ENCODE measurements at places on chromosomes 4 and X.

- DNase-seq, result no peak
Observed at GRCh38 chr4:152999346-153000075, 63.4 kb downstream of the FHDC1 start.

GRCh38 chrX:108397627-108398391 is 40.4 kb downstream of the COL4A6 start:
- DNase-seq, result no peak

- no peak for DNase-seq
Observed at GRCh38 chrX:148466292-148466691, 34.1 kb upstream of the AFF2 start.

- DNase-seq, result no peak
Observed at GRCh38 chr4:6758728-6759127, 23.8 kb upstream of the KIAA0232 start.

- DNase-seq, result no peak
Observed at GRCh38 chr4:99403380-99404184, 31.6 kb downstream of the ADH7 start.

- DNase-seq, result no peak
Observed at GRCh38 chr4:8410641-8411271, 29.8 kb downstream of the ACOX3 start.

DNA sequence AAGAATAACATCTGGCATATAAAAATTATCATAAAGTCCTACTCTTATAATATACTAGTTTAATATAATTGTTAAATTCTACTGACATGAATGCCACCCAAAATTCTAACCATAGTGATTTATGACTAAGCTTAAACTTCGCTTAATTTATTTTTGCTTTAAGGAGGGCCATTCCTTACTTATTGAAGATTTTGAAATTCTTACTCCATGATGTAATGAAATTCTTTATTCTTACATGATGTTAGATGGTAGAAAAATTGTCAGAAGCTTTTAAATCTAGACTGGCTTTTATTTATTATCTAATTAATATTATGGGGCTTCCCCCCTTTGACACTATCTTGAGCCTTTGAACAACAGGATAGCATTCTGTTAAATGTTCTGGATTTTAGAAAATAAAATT is 19.5 kb upstream of the SUPT20HL2 start:
- no peak for DNase-seq

- DNase-seq, result no peak
Observed at GRCh38 chr4:123412091-123412505, 15.5 kb downstream of the SPRY1 start.

GRCh38 chrX:53223068-53223693 is 1.8 kb downstream of the KDM5C start:
- DNase-seq, result no peak

GRCh38 chr4:52643785-52644244 is 15.3 kb downstream of the USP46 start:
- DNase-seq, result no peak

GRCh38 chr4:2746891-2747695 is 9.0 kb downstream of the TNIP2 start:
- DNase-seq, result no peak

DNA sequence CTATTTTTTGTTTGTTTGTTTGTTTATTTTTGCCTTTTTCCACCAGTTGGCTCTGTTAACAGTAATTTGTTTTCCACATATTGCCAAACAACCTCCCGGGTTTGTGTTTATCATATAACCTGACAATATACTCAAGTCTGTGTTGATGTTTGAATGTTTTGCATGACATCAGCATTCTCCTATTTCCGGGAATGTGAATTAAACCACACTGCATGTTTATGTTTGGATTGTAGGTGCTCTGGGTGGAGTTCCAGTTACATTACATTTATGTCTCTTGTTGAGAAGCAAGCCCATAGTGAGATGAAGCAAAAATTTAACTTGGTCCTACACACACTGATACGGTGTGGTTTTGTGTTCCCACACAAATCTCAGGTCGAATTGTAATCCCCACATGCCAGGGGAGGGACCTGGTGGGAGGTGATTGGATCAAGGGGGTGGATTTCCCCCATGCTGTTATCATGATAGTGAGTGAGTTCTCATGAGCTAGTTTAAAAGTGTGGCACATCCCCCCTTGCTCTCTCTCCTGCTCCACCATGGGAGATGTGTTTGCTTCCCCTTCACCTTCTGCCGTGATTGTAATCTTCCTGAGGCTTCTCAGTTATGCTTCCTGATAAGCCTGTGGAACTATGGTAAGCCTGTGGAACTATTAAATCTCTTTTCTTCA is 54.4 kb upstream of the CLNK start:
- DNase-seq, result no peak

GRCh38 chrX:24561121-24561520 is 86.0 kb downstream of the PCYT1B start:
- DNase-seq, result no peak

- no peak for DNase-seq
Observed at GRCh38 chrX:136866337-136867095, 14.0 kb downstream of the RBMX start.

DNA sequence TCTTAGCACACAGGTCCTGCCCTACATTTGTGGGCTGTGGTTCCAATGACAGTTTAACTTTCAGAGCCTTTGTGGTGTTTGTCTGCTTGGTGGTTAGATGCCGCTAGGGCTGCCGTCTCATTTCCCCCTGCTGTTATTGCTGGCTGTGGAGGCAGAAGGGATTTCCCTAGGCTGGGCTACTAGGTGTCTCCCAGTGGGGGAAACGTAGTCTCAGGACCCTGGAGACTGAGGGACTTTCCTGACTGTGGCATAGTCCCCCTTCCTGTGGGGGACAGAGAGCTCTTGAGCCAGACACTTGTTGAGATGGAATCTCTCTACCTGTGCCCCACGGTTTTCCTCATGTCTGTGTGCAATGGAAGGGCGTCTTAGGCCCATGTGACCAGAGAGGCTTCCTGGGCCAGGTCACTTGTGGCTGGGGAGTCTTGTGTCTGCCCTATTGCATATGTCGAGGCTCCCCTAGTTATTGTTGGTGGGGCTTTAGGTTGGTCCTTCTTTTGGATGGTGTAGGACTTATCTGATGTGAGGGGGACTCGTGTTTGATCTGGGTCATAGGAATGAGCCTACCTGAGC is 68.2 kb downstream of the ARHGAP10 start:
- no peak for DNase-seq

GRCh38 chr4:185909972-185910371 is 98.0 kb upstream of the SORBS2 start:
- DNase-seq, result no peak

- no peak for DNase-seq
Observed at GRCh38 chr4:34422472-34423175, 1821.7 kb downstream of the ARAP2 start.

- no peak for DNase-seq
Observed at GRCh38 chr4:80732010-80732409, 298.5 kb upstream of the BMP3 start.

DNA sequence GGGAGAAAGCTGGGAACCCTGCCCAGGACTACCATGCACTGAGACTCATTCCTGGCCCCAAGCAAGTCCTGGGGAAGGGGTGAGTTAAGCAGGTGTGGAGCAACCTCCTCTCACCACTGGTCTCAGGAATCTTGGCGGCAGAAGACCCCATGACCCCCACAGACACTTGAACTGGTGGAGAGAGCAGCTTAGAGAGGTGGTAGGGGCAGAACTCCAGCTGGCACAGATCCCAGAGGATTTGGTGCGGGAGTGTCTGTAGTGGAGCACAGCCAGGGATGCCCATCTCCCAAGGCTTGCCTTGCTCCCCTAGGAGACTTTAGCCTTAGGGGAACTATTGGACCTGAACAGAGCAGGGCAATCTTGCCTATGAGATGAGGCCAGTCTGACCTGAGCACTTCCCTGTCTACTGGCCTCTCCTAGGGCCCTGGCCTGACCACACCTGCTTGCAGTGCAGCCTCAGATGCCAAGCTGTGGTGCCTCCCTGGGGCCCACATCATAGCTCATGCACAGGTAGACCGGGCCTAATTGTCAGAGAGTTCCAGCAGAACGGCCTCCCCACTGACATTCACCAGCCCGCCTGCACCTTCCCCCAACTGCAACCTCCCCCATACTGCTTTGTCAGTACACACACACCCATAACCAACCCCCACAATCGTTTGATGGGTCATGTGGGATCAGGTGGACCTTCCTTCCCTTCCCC is 78.0 kb downstream of the NAA11 start:
- DNase-seq, result no peak

DNA sequence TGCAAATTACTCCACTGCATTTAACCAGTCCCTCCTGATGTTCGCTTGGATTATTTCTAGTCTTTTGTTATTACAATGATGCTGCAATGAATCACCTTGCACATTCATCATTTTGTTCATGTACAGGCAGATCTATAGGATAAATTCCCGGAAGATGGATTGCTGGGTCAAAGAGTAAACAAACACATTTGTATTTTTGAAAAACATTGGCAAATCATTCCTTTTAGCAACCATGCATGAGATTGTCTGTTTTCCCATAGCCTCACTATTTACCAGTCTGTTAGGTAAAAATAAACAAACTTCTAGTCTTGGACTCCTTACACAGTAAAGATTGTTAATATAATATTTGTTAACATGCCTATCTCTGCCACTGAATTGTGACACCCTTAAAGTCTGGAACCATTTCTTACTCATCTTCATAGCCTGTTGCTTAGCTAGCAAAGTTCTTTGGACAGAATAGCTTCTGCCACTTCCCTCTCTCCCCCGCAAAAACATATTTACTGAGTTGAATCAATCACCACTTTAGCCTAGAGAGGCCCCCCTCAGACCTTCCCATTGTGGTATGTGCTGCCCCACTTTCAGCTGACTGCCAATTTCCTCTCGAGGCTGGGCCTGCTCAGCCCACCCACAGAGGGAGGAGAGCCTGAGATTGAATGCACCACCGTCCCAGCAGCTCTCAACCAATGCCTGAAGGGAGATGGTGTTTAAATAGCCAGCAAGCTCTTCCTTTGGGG is 108.4 kb upstream of the ATXN3L start:
- no peak for DNase-seq

DNA sequence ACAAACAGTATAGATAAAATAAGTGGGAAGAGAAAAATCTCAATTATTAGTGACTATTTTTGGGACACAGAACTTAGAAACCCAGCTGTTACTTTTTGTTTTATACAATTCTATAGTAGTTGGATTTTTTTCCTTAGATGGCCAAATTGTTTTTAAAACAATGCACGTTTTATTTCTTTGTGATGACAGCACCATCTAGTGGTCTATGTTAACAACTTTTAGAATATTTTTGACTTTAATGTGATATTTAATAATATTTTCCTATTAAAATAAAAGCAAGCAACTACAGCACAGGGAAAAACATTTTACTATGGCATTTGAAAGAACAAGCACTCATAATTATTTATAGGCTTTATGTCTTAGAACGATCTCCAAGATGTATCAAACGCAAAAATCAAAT is 5.6 kb upstream of the SMIM31 start:
- DNase-seq, result no peak

DNA sequence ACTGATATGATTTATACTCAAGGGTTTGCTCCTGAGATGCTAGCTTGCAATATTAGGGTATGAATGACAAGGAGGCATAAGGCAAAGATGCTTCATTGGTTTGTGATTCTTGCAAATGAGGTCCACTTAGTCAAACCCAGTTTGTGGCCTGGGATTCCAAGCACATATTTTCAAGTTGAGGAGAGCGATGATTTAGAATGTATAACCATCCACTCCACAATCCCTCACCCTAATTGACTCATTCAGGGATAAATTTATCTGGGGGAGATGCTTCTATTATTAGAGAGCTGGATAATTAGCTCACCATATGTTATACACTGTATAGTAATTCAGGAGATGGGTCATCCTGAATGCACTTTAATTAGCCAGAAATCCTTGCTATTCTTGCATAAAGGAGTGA is 118.3 kb upstream of the PUDP start:
- no peak for DNase-seq

- DNase-seq, result no peak
Observed at GRCh38 chr4:127055357-127055756, 577.4 kb upstream of the INTU start.

- DNase-seq, result no peak
Observed at GRCh38 chr4:178081176-178081575, 638.9 kb upstream of the AGA start.

- DNase-seq, result no peak
Observed at GRCh38 chr4:8114456-8115202, 44.0 kb downstream of the ABLIM2 start.

DNA sequence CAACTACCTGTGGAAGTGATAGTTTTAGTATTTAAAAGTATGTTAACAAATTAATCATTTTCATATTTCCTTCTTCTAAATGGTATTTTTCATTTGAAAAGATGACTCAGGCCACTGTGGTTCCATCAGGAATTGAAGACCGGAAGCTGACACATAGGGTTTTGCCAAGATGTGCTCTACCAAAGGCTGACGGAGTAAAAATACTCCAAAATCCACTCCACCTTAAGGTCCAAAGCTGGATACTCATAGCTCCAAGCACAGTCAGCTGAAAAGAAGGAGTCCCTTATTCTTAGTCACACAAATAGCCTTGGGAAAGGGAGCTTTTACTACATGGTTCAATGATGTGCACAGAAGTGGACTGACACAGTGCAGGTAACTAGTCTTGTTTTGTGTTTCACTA is 472.0 kb downstream of the ARAP2 start:
- DNase-seq, result no peak

DNA sequence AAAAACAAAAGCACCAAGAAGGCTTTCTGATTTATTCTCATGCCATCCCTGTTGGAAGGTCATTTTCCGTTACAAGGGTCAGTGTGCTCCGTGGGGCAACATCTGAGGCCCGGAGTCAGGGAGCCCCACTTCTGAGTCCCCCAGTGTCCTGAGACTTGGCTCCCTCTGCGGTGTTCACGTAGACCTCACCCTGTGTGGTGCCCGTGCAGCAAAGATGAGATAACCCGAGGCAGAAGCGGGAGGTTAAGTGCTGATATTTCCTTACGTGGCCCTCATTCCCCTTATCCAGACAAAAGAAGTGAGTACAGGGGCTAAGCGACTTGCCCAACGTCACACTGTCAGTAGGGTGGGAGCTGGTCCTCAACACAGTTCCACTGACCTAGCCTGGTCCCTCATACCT is 3.5 kb downstream of the JAKMIP1 start:
- no peak for DNase-seq

- DNase-seq, result no peak
Observed at GRCh38 chrX:20144491-20144890, 2.9 kb upstream of the EIF1AX start.

DNA sequence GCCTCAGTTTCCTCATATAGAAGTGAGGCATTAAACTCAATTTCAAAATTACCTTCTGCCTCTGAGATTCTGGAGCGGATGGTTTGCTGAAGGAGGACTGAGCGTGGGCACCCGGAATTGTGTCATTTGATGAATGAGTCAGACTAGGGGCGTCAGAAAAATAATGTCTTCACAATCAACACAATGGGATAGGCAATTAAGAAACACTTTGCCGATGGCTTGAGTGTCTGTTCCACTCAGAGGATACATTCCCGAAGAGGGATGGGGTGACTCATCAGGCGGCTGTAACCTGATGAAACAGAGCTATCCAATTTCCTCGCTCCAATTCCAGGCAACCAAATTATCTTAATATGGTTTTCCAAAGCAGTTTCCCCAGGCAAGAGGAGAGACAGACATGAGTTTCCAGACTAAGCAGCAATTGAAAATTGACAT is 1.2 kb upstream of the CHRNA9 start:
- DNase-seq, result no peak

GRCh38 chrX:70480660-70481018 is 36.0 kb downstream of the DLG3 start:
- no peak for DNase-seq

All from activated naive CD4-positive, alpha-beta T cell (primary cell).